Prostate gland (tissue), 2 donors: ENCODE measurements at places on chromosomes 1 and 21. TPM values are rescaled to one million over a fixed set of nuclear protein-coding genes. Genes with fewer than 3 reads are reported as not detected.

FGR gene
- total RNA-seq, result 10.8 TPM

KIAA0319L gene
- 124 TPM for total RNA-seq

PLCH2 gene
- 41.0 TPM for total RNA-seq

OVAAL gene
- total RNA-seq, result 0.62 TPM

DNA sequence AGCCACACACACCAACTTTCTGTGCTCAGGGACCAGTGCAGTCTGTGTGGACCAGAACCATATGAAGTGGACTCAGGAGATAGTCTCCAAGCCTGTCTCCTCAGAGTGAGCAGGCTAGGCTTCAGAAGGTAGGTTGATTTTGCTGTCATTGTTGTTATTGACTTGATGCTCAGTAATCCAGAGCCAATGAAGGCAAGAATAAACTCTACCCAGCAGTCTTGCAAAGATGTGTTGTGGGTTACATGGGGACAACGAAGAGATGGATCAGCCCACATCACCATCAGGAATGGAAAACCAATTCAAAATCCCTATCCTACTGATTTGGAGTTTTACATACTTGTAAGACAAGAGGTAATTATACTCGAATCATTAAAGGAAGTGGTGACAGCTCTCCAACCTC is 37.4 kb downstream of the PHC2 start:
- H3K27ac ChIP-seq, result no peak overlapping the region
- H3K4me3 ChIP-seq, result no peak overlapping the region
- H3K27me3 ChIP-seq, result no peaks in the 10 kb centered on the region
- no peak for DNase-seq
- no peaks in the 10 kb centered on the region for H3K36me3 ChIP-seq

GRCh38 chr1:206829875-206830274 is 35.5 kb upstream of the IL20 start:
- no peak for DNase-seq
- H3K27me3 ChIP-seq, result no peaks in the 10 kb centered on the region
- no peaks in the 10 kb centered on the region for H3K36me3 ChIP-seq
- no peak overlapping the region for H3K27ac ChIP-seq
- no peak overlapping the region for H3K4me3 ChIP-seq

DNA sequence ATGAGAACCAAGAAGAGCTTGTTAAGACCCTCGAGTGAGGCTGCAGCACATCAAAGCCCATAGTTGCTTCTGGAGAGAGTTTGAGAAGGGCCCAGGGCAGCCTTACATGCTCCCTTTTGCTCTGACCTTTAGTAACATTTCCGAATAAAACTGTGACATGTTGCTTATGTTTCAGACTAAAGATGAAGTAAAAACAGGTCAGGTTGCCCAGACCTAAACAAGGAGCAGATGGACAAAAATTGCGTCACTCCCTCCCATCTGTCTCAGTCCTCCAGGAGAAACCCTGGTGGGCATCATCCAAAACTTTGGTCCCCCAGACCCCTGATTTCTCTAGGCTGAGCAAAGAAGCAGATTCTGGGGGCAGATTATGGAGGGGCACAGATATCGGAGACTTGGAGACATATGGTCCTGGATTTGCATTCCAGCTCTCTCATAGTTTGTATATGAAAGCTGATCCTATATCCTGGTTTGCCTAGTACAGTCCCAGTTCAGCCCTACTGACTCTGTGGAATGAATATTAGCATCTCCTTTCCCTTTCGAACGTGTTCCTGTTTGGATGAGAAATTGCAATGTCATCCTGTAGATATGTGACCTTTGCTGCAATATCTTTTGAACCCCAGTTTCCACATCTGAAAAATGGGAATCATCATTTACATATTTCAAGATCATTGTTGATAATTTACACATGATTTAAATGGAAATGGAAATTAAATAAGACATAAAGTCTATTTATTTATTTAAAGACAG is 304.9 kb upstream of the USP24 start:
- no peak for DNase-seq
- H3K36me3 ChIP-seq, result no peaks in the 10 kb centered on the region
- H3K27me3 ChIP-seq, result no peaks in the 10 kb centered on the region
- no peak overlapping the region for H3K27ac ChIP-seq
- no peaks in the 10 kb centered on the region for H3K4me1 ChIP-seq

DNA sequence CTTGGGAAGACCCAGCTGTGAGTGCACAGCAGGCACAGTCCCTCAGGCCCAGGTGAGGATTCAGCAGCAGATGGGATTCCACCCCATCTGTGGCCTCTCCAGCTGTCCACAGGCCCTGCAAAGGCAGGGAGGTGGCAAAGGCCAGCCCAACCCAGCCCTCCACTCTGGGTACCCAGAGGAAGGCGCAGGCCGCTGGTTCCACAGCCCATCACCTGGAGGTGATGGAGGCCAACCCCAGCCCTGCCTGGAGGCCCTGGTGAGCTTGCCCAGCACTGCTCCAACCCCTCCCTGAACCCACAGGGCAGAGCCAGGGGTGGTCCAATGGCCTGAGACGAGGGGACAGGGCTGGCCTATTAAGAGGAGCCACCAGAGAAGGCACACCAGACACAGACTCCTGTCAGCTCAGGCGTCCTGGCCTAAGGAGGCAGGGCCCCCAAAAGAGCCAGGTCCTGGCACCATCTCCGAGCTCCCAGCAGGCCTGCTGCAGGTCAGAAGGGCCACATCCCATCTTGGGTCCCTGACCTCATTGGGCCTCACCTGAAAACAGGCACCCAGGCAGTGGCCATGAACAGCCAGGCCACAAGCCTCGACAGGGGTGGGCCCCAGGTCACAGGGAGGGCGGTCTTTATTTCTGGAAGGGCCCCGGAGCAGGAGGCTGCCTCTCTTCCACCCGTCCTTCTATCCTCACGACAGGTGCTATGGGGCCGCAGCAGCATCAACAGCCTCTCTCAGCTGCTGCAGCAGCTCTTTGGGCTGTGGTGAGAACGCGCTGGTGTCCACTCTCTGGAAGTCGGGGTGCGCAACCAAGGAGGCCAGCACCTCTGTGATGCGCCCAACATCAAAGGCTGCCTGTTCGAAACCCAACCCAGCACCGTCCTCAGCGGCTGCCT is 3.2 kb downstream of the JMJD4 start:
- H3K27me3 ChIP-seq, result no peaks in the 10 kb centered on the region
- H3K4me1 ChIP-seq, result peaks cover 5% of the 10 kb centered on the region
- H3K4me3 ChIP-seq, result no peak overlapping the region
- H3K36me3 ChIP-seq, result no peaks in the 10 kb centered on the region
- no peak for DNase-seq

- H3K4me1 ChIP-seq, result peaks cover 2% of the 10 kb centered on the region
- no peak for DNase-seq
- no peaks in the 10 kb centered on the region for H3K27me3 ChIP-seq
- no peak overlapping the region for H3K27ac ChIP-seq
Measured at GRCh38 chr1:222592171-222592570, 2.4 kb upstream of the TAF1A start.

DNA sequence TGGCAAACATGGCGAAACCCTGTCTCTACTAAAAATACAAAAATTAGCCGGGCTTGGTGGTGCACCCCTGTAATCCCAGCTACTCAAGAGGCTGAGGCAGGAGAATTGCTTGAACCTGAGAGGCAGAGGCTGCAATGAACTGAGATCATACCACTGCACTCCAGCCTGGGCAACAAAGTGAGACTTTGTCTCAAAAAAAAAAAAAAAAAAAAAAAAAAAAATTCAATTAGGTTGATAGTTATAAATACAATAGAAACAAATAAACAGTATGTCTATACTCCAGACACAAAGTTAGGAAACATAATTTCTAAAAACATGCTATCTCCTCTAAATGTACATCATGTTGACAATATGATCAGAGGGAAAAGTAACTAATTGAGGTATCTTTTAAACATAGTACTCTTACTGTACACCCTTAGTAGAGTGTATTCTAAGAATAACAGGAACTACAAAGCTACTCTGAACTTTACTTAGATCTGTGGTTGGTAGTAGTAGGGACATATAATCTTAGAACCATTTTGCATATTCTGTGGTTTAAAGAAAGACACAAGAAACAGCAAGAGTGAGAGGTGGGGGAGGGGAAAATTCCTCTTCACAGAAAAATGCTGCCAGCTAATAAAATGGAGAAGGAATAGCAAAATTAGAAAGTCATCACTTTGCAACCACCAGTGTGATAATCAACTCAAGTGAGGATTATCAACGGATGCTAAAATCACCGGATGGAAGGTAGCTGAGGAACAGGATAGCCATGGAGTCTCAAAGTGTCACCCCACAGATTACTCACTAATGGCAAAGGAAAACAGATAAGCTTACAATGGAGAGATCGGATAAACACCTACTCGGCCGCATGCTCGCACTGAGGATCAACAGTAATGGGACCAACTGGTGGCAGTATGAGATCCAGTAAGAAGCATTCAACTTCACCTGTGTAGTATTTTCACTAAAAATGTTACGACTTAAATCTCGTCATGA is 35.0 kb downstream of the MTOR start:
- peaks cover 7% of the 10 kb centered on the region for H3K36me3 ChIP-seq
- DNase-seq, result no peak
- no peaks in the 10 kb centered on the region for H3K4me1 ChIP-seq
- no peaks in the 10 kb centered on the region for H3K27me3 ChIP-seq
- H3K27ac ChIP-seq, result no peak overlapping the region
- no peak overlapping the region for H3K4me3 ChIP-seq

DNA sequence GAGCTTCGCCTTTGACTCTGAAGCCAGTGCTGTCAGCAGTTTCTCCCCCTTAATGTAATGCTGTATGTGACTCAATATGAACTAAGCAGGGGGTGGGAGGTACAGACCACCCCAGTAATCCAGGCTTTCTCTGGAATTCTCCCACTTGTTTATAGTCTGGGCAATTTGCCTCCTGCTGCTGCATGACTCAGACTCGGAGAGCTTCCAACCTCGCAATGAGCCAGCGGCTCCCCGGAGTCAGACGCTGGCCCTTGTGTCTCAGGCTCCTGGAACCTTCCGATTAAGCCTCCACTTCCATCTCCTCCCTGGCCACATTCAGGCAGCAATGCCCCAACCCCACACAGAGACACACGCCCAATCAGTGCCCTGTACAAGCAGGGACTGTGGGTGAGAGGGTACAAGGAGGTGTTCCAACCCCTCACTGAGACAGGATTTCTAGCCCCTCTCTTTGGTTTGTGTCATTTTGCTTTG is 471.7 kb upstream of the VAMP3 start:
- H3K36me3 ChIP-seq, result no peaks in the 10 kb centered on the region
- no peaks in the 10 kb centered on the region for H3K4me1 ChIP-seq
- peak; percentile 21 for DNase-seq
- no peaks in the 10 kb centered on the region for H3K27me3 ChIP-seq

GRCh38 chr1:58824753-58825389 is 41.0 kb upstream of the JUN start:
- no peak overlapping the region for H3K4me3 ChIP-seq
- peaks cover 3% of the 10 kb centered on the region for H3K4me1 ChIP-seq
- no peaks in the 10 kb centered on the region for H3K36me3 ChIP-seq
- no peaks in the 10 kb centered on the region for H3K27me3 ChIP-seq
